Omental fat pad (tissue), 4 donors: ENCODE measurements at places on chromosomes 3 and 15.

GRCh38 chr3:377158-377561 lies 180.6 kb downstream of the CHL1 start:
- DNase-seq = no peak

- DNase-seq = no peak
These were observed 42.3 kb upstream of the FXR1 start for GRCh38 chr3:180870008-180870699.

DNA sequence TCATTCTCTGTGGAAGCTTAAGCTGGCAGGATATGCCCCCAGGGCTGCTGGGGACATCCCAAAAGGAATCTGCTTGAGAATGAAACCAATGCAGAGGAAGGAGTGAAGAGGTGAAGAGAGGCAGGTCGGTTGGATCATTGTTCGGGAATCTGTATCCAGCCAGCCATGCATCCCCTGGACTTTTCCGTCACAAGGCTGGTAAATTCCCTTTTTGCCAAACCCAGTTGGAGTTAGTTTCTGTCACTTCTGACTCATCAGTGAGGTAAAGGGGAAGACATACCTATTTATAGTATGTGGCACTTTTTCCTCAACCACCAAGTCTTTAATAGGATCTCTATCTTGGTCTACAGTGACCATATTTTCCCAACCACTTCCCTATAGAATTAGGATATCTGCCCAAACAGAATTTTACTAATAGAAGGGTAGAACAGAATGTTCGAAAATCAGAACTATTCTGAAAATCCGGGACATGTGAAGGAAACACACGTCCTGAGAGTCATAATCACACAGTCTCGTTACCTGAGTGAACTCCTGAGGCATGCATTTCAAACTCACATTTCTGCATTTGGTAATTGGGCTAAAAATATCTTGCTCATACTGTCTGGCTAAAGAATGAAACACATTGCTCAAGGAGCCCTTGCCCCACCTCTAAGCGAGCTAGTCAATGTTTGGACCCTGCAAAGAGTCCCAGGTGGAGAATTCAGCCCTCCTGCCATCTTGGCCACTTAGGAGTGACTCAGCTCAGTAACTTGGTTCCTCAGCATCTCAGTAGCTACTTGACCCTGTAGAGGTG lies 289.7 kb upstream of the ADAMTS9 start:
- no peak for DNase-seq

DNA sequence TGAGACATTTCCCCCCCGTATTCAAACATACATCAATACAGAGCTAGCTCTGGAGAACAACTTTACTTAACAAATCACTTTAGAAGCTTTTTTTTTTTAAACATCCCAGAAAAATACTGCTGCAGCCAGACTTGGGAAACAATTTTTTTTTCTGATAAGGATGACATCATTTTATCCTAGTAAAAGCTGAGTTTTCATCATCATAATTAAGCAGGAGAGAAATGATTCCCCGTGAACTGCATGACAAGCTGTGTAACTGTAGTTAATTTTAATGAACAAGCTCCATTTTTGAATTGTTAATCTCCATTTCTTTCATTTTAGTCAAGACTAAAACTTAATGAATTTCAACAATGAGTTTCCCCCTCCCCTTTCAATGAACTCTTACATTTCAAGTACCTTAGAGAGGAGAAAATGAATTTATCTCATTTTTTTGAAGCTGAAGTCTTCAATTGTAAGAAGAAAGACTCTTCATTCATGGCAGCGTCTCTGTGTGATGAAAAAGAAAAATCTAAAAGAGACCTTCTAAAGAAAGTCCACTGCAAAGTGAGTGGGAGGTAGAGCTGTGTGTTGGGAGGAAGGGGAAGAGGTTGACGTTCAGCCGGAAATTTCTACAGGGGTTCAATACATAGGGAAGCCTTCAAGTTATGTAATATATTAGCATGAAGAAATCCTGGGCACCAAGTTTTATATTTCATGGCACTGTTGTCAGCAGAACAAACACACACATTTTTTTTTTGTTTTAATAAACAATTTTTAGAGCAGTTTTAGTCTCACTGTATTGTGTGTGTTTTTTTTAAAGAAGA lies 31.7 kb downstream of the HES1 start:
- no peak for DNase-seq
